ENCODE measurements at places on chromosomes 5 and 9.

GRCh38 chr9:91677331-91677730, 253.7 kb upstream of the NFIL3 start:
- no peak for DNase-seq

GRCh38 chr5:29462241-29462640, 1731.2 kb upstream of the CDH6 start:
- no peak for DNase-seq

DNA sequence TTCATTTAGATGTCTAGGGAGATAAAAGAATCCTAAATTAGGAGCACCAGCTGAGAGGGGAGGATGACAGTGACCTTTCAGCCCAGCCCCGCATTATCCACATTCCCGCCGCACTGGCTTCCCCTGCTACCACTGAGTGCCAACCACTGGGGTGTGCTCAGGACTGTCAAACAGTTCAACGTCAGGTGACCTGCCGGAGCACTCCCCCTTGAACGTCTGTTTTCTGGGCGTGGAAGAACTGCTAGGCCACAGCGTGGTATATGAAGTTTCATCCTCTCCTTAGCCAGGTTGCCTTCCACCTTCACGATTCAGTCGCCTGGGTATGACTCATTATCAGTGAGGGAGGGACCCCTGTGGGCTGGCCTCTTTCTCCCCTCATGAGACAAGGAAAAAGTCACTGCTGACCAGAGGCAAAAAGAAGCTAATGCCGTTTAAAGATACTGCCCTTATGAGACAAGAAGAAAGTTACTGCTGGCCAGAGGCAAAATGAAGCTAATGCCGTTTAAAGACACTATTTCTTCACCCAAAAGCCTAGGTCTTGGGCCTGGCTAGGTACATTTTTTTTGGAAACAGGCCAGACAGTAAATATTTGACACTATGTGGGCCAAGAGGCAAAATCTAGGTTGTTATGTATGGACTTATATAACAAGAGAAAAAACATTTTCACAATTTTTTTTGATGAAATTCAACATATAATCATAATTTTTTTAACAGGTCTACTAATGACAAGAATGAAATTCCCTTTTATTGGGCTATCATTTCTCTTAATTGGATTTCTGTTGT, 4.6 kb downstream of the NMRK1 start:
- no peak for DNase-seq

- DNase-seq, result no peak
Measured at GRCh38 chr9:89864257-89864656, 259.4 kb downstream of the GADD45G start.

- no peak for DNase-seq
Measured at GRCh38 chr5:8906303-8906967, 639.4 kb downstream of the SEMA5A start.

- no peak for DNase-seq
Measured at GRCh38 chr5:114830114-114830513, 339.6 kb downstream of the TRIM36 start.

- DNase-seq, result no peak
Measured at GRCh38 chr5:36535378-36535777, 71.0 kb upstream of the SLC1A3 start.

GRCh38 chr9:34891386-34891785, 66.7 kb upstream of the PHF24 start:
- no peak for DNase-seq

DNA sequence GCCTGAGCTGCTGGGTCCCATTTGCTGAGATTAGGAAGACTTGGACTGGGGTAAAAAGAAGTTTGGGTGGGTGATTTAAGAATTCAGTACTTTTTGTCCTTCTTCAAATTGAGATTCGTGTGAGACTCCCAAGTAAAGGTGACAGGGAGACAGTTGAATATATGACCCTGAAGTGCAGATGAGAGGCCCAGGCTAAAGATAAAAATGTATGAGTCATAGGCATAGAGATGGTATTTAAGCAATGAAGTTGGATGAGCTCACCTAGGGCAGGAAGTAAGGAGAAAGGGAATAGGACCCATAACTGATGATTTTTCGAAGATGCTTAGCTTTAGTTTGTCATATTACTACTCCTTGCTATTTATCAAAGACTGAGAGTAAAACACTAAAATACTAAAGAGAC, 255.9 kb upstream of the ADRA1B start:
- DNase-seq, result no peak

GRCh38 chr9:38336341-38336740, 56.2 kb upstream of the ALDH1B1 start:
- DNase-seq, result no peak

DNA sequence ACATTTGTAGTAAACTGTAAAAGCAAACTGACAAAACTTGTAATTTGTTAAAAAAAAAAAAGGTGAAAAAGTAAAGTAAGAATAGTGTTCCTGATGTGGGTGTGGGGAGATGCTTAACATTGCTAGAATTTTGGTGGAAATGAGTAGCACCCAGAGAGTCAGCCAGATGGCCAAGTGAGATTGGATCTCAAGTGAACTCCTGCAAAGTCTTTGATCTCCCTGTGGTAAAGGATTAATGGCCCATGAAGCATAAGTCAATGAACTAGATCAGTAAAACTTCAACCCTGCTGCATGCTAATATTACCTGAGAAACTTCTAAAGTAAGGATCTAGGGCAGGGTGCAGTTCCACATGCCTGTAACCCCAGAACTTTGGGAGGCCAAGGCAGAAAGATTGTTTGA, 19.0 kb upstream of the FAM169A start:
- DNase-seq, result no peak

GRCh38 chr9:13915131-13915530, 398.8 kb downstream of the NFIB start:
- no peak for DNase-seq

GRCh38 chr9:124769549-124770358, 1.4 kb downstream of the NR6A1 start:
- no peak for DNase-seq

DNA sequence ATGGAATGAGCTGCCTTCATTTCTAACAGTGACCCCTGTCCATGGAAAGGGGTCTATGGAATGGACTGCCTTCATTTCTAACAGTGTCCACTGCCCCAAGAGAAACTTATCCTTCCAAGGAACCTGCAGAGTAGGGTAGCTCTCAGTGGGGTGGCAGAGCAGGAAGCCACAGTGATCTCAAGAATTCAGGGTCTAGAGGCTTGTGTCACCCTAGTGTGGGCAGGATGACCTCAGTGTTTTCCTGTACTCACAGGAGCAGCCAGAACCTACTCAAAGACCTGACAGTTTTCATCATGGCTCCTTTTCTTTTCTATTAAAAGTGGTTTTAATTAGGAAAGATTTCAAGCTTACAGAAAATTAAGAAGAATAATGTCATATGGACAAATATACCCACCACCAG, 27.5 kb downstream of the SEC61B start:
- DNase-seq, result no peak

GRCh38 chr9:82082563-82082962, 94.0 kb downstream of the SPATA31D1 start:
- DNase-seq, result no peak

- no peak for DNase-seq
Measured at GRCh38 chr9:105912863-105913516, 218.6 kb downstream of the TMEM38B start.

GRCh38 chr5:3517348-3517747, 78.3 kb upstream of the IRX1 start:
- DNase-seq, result no peak

DNA sequence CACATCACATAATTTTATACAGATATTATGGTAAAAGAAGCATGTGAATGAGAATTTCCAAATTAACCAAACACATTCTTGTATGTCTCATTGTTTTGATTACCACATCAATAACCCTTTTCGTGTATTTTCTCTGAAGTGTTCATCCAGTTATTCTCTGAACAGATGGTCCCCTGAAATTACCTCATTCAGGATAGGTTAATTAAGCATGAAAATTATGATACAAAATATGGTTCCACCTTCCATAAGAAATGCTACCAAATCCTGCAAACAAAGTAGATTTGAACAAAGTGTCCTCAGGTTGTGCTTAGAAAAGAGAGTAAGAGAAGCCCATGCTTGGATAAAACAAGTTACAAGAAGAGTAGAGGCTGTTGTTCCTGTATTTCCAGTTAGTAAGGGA, 83.1 kb upstream of the LMNB1 start:
- no peak for DNase-seq

GRCh38 chr5:176577312-176578176, 28.4 kb downstream of the CDHR2 start:
- peak; percentile 26 for DNase-seq

GRCh38 chr5:151811593-151812321, 40.0 kb downstream of the G3BP1 start:
- DNase-seq, result no peak

GRCh38 chr5:106825374-106825773, 845.4 kb downstream of the EFNA5 start:
- no peak for DNase-seq

DNA sequence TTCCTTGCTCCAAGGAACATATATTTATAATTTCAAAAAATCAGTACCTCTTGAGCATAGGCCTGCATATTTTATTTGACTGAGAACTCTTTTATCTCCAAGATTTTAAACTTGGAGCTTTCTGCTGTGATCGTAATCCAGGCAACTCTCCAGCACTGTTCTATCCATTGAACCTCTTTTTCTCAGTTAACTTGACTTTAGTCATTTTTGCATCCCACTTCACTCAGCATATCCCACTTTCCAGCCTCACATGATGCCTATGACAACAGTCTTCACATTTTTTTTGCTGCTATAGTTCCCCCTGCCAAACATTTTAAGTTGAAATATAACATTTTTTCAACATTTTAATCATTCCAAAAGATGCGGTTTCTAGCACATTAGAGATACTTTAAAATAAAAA, 9.1 kb upstream of the PSIP1 start:
- DNase-seq, result no peak

DNA sequence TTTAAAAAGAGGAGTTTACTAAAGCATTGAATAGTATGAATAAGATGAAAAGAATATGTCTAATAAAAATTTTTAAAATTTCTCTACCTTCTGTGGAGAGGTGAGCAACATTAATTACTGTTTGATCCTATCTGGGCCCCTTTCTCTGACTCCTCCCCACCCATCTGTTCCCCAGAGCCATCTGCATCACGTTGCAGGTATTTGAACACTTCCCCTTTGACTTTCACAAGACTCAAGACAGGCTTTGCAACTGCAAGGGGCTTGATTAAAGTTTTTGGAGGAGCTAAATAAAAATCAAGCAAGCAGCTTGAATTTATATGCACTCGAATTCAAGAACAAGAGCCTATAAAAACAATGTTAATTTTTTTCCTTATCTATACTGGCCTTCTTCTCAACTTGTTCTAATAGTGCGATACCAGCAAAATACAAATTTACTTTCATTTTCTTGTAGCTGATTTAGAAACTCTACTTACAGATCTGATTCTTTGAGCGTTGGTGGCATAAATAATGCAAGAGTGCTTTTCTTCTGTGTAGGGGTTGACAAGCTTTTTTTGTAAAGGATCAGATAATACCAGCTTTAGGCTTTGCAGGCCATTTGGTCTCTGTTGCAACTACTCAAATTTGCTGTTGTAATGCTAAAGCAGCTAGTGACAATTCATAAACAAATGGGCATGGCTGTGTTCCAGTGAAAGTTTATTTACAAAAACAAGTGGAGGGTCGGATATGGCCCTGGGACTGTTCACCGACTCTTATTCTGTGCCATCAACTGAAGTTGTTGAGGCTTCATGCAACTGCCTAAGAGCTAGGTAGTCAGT, 21.2 kb downstream of the TXNDC8 start:
- no peak for DNase-seq

- no peak for DNase-seq
Measured at GRCh38 chr5:132438917-132439316, 51.7 kb downstream of the IRF1 start.

DNA sequence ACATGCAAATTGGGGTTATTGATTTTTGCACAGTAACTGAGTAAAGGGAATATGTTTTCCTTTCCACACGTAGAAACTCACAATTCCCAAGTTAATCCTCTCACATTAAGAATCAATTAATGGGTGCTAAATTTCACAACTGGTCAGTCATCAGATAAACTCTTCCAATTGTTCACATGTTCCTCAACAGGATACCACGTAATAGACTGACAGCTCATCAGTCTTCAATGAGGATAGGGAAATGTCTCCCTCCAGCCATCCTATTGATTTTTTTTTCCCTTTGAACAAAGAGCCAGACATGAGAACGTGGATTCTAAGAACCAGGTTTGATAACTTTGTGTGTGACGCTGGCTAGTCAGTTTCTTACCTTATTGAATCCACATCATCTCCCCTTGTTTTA, 768 bp upstream of the CER1 start:
- no peak for DNase-seq

- no peak for DNase-seq
Measured at GRCh38 chr5:27465140-27465539, 426.8 kb upstream of the CDH9 start.

DNA sequence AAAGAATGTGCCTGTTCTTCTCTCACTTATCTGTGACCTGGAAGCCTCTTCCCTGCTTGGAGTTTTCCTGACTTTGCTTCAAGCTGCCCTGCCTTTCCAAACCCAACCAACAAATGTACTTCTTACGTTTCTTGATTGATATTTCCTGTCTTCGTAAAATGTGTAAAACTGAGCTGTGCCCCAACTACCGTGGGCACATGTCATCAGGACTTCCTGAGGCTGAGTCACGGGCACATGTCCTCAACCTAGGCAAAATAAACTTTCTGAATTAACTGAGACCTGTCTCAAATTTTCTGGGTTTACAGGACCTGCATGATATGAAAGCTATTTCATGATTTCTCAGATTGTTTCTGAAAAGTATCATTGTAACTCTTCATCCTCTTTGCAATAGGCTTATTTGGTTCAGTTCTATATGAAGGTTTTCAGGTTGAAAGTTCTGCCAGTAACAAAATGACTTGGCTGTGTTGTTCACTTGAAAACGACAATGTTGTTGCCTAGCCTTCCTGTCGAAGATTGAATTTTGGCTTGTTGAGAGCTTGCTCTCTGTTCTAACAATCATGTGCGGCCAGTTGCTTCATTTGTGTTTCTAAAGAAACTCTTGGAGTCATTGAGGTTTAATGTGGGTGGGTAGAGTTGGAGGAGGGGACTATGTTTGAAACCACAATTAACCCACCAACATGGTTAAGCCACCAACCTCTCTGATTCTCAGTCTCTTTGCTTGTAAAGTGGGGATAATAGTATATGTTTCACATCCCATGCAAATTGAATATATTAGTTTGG, 145.6 kb downstream of the FBXL7 start:
- no peak for DNase-seq

- no peak for DNase-seq
Measured at GRCh38 chr5:123444016-123444415, 20.8 kb upstream of the CEP120 start.

DNA sequence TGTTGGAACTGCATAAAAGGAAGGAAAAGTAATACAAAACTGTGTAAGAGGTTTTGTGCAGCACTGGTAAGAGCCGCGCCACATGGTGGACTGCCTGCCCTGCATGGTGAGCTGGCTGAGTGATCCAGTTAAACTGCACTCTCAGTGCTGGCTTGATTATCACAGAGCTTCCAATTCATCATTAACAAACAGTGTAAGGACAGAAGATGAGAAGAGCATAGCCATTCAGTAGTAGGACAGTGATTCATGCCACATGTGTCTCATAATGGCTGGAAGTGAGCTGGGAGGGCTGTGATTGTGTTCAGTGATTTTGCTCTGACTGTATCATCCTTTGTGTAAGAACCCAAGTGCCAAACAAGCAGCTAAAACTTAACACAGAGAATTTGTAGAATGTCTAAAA, 14.1 kb downstream of the ASPN start:
- DNase-seq, result no peak

All from right renal pelvis (tissue), 4 donors.